Common myeloid progenitor, CD34-positive (primary cell): ENCODE measurements at places on chromosomes 2 and 18.
A peak's percentile ranks its signal among the peaks of the same experiment; 100 is the strongest.

- no peak for DNase-seq
These were observed 100.1 kb upstream of the UXS1 start for GRCh38 chr2:106294182-106294581.

GRCh38 chr18:56684277-56684676, 33.1 kb downstream of the WDR7 start:
- DNase-seq = no peak

DNA sequence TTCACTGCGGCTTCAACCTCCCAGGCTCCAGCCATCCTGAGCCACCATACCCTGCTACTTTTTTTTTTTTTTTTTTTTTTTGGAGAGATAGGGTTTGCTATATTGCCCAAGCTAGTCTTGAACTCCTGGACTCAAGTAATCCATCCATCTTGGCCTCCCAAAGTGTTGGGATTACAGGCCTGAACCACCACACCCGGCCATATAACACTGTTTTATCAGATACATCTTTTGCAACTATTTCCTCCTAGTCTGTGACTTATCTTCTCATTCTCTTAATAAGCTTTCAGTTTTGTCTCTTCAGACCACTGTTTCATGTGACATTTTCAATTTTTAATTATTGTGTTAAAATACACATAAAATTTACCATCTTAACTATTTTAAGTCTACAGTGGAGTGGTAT, 35.7 kb upstream of the FAM117B start:
- no peak for DNase-seq

GRCh38 chr2:11904029-11904428, 157.6 kb downstream of the LPIN1 start:
- DNase-seq = peak; percentile 59

- DNase-seq = no peak
These were observed 64.0 kb downstream of the ZSWIM2 start for GRCh38 chr2:186784930-186785329.

DNA sequence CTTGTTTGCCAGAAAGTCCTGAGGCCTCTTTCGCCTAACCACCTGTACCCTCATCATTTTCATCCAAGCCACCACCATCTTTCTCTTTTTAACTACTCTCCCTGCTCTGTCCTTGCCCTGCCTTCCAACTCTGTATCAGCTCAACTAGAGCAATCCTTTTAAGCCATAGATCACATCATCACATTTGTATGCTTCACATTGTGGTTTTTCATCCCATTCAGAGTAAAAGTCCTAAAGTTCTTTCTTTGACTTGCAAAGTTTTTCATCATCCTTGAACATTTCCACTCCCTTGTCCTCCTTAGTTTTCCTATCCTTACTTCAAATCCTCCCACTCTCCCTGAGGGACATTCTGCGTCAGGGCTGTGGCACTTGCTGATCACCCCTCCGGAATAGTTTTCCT, 73.9 kb downstream of the SLC39A10 start:
- DNase-seq = no peak

DNA sequence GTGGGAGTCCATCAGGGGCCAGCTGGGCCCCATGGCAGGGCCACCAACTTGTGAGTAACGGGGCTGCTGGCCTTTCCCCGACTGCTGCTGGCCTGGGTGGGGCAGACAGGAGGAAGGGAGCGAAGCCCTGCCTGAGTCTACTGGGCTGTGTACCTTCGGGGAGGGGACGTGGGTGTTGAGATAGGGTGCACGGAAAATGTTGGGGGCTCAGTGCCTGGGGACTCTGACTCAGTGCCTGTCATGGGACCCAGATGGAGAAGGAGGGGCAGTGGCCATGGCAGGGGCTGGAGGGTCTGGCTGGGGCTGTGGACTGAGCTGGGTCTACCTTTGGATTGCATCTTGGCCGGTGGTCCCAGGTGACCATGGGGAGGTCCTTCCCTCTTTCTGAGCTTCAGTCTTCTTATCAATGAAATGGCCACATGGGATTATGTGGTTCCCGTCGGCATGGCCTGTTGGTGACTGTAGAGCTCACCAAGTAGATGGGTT, 4.0 kb downstream of the SLC4A3 start:
- no peak for DNase-seq

GRCh38 chr18:47868744-47869143, 61.7 kb downstream of the SMAD2 start:
- no peak for DNase-seq

DNA sequence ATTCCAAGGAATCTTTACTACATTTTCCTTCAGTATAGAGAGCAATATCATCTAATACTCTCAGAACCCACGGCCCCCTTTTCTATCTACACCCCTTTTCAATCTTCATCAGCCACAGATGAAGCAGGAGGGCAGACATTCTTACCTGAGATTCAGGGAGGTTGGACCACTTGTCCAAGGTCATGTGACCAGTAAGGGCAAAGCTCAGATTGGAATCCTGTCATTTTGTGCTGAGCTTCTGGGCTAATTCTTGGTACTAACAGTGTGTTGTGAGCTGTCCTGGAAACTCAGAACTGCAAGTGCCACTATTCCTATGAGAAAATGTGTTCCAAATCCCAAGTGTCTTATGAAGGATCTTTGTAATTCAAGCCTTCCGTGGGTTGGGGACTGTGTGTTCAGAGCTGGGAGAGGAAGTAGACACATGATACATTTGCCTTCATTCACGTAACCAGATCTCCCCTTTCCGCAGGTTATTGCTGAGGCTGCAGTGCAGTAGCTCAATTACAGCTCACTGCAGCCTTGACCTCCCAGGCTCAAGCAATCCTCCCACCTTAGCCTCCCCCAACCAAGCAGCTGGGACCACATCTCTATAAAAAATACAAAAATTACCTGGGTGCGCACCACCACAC, 3.3 kb downstream of the CHRNA1 start:
- DNase-seq = no peak

DNA sequence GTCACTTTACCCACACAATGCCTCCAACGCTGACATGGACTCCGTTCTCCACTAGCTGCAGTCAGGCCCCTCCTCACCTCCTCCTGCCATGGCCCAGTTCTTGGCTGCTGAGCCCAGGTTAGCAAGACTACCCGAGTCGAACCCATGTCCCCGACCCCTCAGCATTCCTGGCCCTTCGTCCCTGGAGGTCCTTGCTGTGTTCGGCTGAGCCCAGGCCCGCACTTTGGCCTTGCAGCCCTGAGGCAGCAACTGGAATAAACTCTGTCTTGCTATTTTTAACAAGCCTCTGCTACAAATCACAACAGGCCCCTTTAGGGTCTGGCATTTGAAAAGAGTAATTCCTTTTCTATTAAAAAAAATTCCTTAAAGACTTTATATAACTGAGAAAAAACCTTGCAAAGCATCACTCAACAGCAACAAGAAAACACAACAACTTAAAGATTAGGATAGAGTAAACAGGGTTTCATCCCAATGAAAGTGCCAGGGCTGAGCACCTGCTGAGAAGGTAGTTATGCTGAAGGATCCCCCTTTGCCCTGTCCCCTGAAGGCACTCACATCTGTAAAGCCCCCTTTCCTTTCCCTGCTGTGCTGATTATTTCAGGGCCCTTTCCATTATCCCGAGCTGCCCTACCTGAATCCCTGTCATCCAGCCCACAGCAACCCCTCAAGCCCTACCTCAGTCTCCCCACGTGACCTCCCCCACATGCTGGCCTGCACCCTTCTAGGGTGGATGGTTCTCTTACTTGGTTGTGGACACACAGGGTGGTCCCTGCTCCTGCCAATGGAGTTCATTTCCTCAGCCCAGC, 120.0 kb upstream of the SNTG2 start:
- no peak for DNase-seq

DNA sequence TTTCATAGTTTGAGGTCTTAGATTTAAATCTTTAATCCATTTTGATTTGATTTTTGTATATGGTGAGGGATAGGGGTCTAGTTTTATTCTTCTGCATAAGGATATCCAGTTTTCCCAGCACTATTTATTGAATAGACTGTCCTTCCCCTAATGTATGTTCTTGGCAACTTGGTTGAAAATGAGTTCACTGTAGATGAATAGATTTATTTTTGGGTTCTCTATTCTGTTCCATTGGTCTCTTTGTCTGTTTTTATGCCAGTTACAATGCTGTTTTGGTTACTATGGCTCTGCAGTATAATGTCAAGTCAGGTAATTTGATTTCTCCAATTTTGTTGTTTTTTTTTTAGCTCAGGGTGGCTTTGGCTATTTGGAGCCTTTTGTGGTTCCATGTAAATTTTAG, 5.9 kb downstream of the FAM171B start:
- no peak for DNase-seq

- peak; percentile 68 for DNase-seq
These were observed 722 bp downstream of the APOB start for GRCh38 chr2:21042958-21043743.

- no peak for DNase-seq
These were observed 877.6 kb downstream of the SLC4A3 start for GRCh38 chr2:220504938-220505503.

DNA sequence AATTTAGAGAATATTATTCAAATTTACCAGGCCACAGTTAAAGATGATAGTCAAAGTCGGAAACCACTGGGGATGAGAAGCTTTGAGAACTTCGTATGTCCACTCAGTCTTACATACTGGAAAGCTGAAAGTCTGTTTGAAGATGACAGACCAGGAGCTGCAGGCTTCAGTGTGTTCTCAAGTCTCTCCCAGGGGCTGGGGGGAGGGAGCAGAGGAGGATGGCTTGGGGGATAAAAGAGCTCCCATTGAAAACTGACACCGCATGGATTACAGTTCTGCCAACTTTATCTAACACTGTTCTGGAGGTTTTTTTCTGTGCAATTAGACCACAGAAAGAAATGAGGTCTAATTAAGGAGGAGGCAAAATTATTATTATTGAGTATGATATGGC, 170.5 kb upstream of the ALKAL2 start:
- no peak for DNase-seq

DNA sequence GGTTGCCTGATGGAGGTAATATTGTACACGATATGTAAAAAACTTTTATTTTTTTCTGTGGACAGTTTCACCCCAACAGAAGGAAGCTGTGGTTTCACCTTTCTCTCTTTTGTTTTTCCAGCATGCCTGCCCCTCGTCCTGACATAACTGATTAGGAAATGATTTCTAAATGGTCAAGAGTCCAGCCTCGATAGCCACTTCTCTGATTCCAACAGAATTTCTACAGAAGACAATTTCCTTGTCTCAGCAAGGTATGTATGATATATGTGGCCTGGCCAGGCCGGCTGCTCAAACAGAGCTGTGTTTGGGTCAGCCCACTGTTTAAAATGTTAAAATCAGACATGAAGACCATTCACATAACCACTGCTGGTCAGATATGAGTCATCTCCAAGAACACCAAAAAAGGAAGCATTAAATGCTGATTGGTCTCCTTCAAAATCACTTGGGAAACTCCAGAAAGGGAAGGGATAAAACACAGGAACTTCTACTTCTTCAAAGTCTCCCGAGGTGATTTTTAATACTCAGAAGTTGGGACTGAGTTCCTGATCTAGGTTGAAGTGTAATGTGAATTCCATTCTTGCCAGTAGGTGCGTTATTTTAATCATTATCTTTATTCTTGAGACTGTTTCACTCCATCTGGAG, 22.3 kb downstream of the ATP8B1 start:
- DNase-seq = no peak

- DNase-seq = no peak
These were observed 188.1 kb downstream of the LAMA1 start for GRCh38 chr18:6929370-6930102.

DNA sequence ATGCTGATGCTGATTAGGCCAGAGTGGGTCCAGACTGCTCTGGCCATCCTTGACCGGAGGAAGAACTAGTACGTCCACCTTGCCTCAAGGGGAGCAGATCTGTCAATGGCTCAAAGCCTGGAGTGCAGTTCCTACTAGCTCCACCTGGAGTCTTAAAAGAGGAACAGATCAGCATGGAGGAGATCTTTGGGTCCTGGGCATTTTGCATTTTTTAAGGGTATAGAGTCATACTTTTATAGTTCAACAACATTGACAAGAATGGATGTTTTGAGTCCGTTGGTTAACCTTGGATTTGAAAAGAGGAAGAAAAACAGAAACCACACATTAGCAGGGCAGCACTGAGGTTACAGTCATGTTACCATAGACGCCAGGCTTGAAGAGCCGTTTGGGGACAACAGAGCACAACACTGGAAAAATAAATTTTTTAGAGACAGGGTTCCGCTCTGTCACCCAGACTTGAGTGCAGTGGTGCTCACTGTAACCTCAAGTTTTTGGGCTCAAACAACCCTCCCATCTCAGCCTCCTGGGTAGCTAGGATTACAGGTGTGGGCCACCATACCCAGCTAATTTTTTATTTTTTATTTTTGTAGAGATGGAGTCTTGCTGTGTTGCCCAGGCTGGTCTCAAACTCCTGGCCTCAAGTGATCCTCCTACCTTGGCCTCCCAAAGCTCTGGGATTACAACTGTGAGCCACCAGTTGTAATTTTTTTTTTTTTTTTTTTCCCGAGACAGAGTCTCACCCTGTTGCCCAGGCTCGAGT, 78.5 kb downstream of the PRKCE start:
- DNase-seq = peak; percentile 98

DNA sequence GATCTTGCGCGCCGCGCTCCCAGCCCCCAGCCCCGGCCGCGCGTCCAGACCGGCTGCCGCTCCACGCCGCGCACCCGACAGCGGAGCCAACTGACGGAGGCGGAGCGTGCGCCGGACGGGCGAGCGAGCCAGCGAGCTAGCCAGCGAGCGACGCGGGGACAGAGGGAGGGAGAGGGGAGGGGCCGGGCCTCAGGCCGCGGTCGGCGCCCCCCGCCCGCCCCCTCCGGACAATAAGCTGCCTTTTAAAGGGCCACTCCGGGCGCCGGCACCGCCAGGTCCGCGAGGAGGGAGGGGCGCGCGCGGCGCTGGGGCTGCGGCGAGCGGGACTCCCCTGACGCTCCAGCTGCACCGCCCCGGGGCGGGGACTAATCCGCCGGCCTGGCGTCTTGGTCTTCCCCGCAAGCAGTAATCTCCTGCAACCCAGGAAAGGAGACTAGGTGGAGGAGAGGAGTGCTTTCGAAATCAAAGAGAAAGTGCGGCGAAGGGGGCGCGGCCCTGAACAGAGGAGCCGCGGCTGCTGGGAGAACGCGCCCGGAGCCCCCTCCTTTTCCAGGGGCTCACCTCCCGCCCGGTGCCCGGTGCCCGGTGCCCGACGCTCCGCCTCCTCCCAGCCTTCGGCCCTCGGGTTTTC, at the start of gene BIN1:
Gene BIN1 (minus strand): TSS at position 164 of the 631 bp plus-strand sequence. CDS start 211 bp downstream, outside the sequence.
- peak; percentile 87 for DNase-seq

- DNase-seq = no peak
These were observed 329.0 kb upstream of the LRATD1 start for GRCh38 chr2:14303366-14304115.

GRCh38 chr18:9333441-9334328, 888 bp upstream of the TWSG1 start:
- peak; percentile 59 for DNase-seq

DNA sequence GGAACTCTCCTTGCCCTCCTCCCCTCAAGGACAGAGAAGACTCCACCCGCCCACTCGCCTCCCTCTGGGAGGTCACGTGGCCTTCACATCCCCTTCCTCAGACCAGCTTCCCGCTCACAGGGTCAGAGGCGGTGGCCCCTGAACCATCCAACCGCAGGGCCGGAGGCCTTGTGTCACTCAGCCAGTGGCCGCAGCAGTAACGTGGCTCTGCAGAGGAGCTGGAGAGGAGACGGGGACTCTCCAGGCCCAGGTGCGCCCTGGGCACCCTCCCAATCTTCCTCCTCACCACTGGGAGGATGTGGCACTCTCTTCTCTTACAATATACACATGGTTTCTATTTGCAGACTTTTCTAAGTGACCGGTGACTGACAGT, 161.7 kb downstream of the TWIST2 start:
- DNase-seq = no peak

GRCh38 chr2:206311026-206311425, 36.6 kb downstream of the ZDBF2 start:
- DNase-seq = no peak
